ENCODE measurements at places on chromosomes 7 and 10.
A peak's percentile ranks its signal among the peaks of the same experiment; 100 is the strongest.

- DNase-seq, result no peak
These were observed 94.1 kb downstream of the BMPR1A start for GRCh38 chr10:86850481-86850880.

DNA sequence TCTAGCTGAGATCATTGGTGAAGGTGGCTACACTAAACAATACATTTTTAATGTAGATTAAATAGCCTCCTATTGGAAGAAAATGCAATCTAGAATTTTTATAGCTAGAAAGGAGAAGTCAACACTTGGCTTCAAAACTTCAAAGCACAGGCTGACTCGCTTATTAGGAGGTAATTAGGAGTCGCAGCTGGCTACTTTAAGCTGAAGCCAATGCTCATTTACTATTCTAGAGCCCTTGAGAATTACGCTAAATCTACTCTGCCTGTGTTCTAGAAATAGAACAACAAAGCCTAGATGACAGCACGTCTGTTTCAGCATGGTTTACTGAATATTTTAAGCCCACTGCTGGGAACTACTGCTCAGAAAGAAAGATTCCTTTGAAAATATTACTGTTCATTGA is 101.6 kb upstream of the EEPD1 start:
- no peak for DNase-seq

DNA sequence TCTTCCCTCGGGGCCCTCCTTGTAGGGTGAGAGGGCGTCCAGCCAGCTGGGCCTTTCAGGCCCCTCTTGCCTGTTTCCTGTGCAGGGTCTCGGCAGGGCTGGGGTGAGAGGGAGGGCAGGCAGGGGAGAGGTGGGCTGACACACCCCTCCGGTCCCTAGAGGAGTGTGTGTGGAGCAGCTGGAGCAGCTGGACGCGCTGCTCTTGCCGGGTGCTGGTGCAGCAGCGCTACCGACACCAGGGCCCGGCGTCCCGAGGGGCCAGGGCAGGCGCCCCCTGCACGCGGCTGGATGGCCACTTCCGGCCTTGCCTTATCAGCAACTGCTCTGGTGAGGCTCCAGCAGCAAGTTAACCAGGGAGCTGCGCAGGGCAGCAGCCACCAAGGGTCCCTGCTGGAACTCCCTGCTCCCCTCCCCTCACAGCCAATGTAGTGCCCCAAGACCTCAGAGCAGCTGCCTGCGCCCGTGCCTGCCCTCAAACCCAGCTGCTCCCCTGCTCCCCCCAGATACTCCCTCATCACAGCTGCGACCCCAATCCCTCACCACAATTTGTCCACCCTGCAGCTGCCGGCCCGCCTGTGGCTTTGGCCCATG is 15.7 kb upstream of the ZNF862 start:
- DNase-seq, result no peak

DNA sequence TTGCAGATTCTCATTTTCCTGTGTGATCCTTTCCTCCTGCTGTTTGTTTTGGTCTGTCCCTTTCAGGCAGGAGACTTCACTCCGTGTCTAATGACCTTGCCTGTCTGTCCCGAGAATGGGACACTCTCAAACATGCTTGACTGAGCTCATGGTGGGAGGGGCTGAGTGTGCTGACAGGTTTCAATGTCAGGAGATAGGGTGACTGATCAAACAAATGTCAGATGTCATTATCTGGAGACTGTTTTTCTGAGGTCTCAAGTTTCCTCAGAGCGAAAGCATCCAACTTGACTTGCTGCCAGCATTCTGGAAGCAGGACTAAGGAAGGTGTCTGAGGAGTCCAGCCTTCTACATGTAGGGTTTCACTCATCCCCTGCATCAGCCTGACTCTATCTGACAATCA is 228.8 kb upstream of the KIAA1217 start:
- DNase-seq, result no peak

DNA sequence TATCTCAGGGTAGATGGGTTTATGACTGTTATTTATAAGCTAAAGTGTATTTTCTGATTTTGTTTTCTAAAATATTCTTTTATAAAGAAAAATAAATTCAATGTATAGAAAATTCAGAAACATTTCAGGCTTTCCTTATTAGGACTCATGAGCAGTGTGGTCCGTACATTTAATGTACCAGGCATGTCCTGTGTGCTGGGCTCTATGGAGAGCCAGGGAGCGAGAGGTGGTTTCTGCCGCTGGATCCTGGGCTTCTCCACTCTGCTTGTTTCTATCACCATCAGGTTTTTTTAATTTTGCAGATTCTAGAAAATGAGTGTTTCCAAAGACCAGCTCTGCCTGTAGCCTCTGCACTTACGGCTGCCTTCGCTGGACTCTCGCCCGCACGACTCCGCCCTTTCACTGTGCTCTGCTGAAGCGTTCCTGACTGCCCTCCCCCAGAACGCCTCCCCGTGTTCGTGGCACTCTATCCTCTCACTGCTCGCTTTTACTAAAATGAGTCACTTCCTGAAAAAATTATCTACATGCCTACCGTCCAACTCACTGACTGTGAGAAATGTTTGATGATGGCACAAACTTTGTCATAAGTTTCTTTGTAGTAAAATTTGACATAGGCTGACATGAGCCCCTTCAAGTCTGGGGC is 188.5 kb downstream of the ZMYND11 start:
- peak; percentile 99 for DNase-seq

DNA sequence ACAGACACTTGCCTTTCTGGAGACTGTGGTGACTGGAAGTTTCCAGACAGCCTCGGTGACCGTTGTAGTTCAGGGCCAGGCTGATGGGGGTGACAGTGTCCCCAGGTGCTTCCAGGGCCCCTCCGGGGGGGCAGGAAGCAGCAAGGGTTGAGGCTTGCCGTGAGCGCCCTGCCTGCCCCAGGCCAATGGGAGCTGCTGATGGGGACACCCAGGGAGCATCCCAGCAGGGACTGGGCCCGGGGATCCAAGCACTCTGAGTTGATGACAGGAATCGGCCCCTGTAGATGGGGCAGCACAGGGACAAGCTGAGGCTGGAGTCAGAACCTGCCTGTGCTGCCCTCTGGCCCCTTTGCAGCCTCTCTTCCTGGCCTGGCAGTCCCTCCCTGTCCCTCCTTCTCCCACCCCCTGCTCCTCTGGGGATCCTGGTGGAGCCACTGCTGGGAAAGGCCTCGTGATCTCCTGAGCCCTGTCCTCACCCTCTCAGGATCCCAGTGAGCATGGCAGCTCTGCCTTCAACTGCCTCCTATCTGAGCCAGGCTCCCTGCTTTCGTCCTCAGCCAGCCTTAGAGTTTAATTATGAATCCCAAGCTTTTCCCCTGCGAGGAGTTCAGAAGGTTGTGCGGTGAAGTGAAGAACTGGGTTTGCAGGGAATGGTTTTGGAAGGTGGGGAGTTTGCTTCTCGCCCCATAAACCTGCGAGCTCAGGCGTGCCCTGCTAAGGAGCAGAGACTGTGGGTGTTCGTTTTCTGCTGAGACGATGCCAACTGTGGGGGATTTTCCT is 84.7 kb downstream of the ADCY1 start:
- DNase-seq, result no peak

- DNase-seq, result no peak
These were observed 201.8 kb downstream of the GLRX3 start for GRCh38 chr10:130337696-130338635.

DNA sequence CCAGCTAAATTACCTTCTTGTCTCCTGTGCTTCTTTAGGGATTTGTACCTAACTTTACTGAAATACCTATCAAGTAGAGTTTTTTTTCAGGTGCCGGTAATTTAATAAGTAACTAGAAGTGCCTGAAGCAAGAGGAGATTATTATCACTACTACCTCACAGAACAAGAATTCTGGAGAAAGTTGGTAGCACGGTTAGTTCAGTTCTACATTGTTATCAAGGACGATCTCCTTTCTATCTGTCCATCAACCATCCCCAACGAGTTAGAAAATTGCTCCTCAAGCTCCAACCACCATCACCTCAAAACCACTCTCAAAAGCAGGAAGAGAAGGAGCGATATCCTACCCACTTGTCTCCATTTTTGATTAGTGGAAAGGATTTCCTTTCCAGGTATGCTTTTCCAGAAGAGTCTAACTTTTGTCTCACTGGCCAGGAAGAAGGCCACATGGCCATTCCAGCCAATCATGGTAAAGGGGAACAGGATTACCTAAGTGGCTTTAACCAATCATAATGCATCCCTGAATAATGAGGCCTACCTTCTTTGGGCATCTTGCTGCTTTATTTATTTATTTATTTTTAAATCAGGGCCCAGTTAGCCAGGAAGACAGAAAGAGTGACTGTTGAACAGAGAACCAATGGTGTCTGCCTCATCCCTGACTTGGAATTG is 265.2 kb downstream of the SNX13 start:
- no peak for DNase-seq

GRCh38 chr10:124653811-124654651 is 90.1 kb downstream of the FAM53B start:
- DNase-seq, result peak; percentile 36

DNA sequence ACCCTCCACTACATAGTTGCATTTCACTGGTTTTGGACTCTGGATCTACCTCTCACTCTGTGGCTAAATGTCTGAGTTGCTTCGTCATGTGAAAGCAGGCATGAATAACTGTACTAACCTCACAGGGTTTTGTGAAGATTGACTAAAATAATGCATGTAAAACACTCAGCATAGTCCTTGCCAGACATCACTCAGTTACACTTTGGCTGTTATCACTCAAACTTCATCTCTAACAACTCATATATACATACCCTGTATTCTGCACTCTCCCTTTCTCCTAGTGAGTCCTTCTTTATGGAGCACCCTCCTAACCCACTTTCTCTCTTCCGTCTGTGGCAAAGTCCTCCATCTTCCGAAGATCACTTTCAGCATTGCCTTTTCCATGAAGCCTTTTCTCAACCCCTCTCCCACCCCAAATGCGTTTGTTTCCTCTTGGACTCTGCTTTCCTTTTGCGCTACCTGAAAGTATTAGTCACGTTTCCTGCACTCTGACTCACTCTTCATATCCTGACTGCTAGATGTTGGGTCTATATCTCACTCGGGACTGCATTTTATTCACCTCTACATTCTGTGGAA is 72.6 kb downstream of the OSBPL3 start:
- peak; percentile 63 for DNase-seq

GRCh38 chr7:5598261-5598761 is 174.7 kb upstream of the TNRC18 start:
- peak; percentile 55 for DNase-seq

DNA sequence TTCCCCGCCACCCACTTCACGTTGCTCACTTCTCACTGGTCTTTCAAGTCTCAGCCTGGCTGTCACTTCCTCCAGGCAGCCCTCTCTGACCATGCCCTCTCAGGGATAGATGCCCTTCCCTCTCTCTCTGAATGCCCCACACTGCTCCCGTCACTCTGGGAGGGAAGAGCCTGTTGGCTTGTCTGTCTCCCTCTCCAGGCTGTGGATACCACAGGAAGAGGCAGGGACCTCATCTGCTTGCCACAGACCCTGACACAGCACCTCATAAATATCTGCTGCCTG is 93.1 kb downstream of the OAT start:
- no peak for DNase-seq

DNA sequence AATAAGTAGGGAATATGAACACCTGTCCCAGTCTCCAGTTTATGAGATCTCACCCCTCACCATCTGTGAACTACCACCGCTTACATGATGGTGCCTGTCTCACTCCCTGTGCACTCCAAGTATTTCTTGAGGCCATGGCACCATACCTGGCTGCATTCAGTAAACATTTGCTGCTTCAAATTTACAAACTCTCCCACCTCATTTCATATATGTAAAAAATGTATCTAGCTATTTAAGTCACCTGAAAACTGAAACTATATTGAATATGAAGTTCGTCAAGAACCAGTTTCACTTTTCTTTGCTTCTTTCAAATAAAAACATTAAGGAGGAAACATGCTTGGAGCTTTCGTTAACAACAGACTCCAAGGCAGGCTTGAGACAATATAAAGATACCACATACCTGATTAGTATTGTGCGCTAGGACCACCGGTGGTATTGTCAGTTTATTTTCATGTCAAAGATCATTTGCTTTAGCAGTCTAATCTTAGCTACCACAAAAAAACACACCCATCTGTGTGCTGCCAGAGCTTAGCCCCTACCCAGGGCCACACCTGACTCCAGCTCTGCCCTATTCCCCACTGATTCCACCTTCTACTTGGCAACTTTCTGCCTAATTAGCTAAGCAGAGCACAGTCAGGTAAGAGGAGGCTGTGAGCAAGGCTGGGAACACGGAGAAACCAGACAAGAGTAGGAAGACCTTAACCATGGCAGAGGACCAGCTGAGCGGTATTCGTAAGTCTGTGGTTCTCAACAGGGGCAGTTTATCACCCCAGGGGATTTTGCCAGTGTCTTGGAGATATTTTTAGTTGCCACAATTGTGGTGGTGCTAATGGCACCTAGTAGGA is 92.0 kb downstream of the ZFAND4 start:
- DNase-seq, result no peak

GRCh38 chr10:58952747-58953466 is 223.5 kb upstream of the PHYHIPL start:
- DNase-seq, result peak; percentile 61

DNA sequence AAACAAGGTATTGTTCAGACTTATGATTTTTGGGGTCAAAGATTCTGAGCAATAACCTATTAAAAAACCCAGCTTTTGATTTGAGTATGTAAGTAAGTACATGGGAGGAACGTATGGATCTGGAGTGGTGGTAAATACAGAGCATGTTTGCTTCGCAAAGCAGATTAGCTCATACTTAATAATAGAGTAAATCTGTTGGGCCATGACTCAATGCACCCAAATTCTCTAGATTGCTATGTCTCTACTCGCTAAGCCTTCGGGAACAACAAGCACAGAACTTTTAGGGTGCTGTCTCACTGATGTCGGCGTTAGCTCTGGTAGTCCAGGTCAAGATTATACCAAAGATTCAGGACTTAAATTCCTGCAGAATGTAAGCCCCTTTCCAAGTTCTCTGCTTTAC is 807 bp upstream of the MINPP1 start:
- DNase-seq, result peak; percentile 73

DNA sequence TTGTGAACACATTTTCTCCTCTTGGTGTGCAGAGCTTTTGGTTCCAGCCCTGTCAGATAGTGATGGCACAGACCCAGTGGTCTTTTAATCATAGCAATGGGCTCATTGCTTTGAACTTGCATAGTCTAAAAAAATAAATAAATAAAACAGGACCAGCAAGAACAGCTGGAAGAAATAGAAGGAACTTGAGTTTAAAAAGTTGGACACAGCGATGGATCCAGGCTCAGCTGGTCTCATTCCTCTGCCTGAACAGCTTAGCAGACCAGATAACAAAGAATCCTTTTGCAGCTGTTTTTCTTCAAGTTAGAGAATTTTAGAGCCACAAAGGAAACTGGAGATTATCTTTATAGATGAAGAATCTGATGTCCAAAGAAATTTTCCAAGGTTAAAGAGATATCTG is 1005.6 kb downstream of the LRMDA start:
- no peak for DNase-seq

- no peak for DNase-seq
These were observed 341.0 kb downstream of the AUTS2 start for GRCh38 chr7:69939317-69939716.

GRCh38 chr10:25818751-25819150 is 115.3 kb upstream of the MYO3A start:
- DNase-seq, result no peak

- DNase-seq, result peak; percentile 40
These were observed 17.0 kb upstream of the TRIM8 start for GRCh38 chr10:102627291-102627735.

GRCh38 chr7:29350351-29350750 is 155.8 kb downstream of the CHN2 start:
- no peak for DNase-seq
